ENCODE measurements at places on chromosomes 2 and 18. TPM values are rescaled to one million over a fixed set of nuclear protein-coding genes. Genes with fewer than 3 reads are reported as not detected.
A peak's percentile ranks its signal among the peaks of the same experiment; 100 is the strongest.

GRCh38 chr2:3107567-3107966 is 270.1 kb downstream of the EIPR1 start:
- peak; percentile 35 for DNase-seq

DNA sequence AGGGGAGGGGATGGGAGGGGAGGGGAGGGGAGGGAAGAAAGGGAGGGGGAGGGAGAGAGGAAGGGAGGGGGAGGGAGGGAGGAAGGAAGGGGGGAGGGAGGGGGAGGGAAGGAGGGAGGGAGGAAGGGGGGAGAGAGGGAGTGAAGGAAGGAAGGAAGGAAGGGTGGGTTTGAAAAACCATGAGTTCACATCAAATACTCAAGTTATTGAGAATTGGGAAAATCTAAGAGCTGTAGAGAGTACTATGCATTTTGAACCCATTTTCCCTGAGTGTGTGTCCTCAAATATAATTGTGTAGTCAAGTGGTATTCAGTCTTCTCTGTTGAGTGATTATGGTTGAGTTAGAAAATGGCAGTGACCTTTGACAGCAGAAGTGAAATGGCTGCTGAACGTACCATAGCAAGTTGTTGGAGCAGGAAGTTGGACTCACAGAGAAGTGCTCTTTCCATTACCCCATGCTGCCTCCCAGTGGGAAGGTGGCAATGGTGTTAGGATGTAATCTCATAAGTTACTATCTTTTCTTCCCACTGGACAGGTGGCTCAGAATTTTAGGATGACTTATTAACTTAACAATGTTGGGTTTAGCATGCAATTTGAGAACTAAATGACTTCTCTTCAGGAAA is 214.6 kb downstream of the SETBP1 start:
- no peak for DNase-seq

DNA sequence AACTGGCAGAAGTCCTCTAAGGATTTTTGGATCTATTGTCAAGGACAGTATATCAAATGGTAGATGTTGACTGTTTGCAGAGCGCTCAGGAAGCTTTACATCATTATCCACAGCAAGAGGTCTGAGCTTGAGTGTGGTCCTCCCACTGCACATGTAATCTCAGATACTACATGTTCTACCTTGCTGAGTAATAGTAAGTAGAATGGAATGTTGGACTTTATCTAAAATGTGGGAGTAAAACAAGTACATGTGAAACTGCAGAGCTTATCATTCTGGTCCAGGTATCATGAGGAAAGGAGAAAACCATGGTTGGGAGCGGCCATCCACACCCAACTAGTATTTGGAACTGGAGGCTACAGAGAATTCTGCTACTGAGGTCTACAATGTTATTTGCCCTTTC is 19.3 kb upstream of the CD28 start:
- DNase-seq = no peak

DNA sequence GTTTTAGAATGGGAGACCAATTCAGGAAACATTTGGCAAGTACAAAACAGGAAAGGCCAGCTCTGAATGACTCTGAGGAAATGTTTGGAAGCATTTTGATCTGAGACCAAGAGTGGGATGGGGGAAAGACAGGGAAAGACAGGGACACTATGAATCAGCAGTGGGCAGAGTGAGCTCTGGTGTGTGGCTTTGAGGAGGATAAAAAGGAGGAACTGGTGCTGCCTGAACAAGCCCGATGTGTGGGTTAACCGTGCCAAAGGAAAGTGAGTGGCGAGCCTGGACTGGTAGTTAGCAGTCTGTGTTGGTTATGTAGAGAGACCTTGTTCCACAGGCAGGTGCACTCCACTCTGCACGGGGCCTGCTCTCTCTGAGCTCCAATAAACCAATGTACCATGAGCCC is 5.3 kb downstream of the MFSD6 start:
- no peak for DNase-seq

DNA sequence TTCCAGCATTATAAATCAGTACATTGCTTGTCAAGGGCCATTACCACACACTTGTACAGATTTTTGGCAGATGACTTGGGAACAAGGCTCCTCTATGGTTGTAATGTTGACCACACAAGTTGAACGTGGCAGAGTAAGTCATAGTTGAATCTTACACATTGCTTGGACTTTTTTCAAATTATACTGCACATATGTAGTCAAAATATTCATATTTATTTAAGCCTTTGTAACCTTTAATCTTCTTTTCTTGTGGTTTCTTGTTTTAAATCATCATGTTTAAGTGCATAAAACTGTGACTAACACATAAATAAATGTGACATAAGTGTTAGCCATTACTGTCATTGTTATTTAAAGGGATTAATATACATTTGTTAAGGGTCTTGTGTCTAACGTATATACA is 52.1 kb upstream of the EPB41L5 start:
- DNase-seq = no peak

DNA sequence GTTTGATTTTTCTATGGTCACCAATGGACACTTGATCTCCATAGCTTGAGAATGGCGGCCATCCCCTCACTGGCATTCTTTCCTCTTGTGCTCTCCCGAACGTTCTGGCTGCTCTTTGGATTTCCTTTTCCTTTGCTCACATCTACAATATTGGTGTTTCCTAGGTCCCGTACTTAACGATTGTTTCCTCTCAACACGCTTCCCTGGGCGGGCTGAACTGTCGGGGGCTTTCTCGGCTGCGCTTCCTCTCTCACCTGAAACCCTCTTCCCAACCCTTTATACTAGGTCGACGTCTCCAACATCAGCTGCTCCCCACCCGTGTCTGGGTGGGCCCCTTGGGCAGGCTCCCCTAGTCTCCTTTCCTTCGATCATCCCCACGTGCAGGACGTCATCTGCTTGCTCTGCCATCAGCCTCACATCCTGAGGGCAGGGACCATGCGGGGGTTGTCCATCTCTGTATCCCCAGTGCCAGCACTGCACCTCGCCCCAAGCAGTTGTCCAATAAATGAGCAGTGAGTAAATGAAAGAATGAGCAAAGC is 634 bp upstream of the DIS3L2 start:
- DNase-seq = no peak

DNA sequence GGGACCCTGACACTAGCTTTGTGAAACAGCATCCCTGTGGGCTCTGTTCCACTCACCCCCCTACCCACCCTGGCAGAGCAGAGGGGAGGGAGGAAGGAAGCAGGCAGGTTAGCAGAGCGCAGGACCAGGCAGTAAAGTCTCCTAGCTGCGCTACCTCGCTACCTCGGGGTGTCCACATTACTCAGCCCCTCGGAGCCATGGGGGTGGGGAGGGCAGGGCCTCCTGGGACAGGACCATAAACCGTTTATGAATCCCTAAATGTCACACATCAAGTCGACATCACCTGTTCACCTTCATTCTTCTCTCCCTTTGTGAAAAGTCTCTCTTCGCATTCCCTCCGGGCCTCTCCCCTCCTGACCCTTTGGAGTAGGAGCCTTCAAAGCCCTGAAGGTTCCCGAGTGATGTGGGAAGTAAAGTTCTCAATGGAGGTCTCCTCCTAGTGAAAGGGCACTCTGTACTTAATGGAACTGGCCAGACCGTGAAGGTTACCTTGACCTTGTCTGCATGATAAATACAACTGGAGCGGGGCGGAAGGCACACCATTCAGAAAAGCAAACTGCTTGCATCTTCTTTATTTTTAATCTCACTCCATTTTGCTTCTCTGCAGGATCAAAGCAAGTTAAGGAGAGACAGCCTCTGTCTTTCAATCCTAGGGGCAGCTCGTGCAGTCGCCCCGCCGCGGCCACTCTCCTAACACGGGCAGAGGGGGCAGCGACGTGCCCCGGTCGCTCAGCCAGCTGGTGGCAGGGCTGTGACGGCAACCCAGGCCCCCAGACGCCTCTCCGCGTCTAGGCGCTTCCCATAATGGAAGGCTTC is 23.7 kb upstream of the SMAD7 start:
- no peak for DNase-seq

DNA sequence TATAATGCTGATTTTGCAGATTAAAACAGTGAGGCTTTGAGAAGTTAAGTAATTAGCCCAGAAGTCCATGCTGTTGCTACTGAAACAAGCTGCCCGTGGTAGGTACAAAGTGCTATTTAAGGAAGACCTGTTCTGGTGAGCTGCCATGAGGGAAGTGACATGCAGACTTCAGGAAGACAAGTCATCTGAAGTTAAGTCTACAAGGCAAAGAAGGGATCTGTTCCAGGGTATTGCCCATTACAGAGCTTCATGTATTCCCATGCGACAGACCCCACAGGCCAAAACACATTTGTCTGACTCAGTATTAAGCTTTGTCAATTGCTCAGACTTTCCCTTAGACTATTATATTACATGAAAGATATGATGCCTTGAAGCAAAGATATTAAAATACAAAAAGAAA is 520.8 kb downstream of the FBXO15 start:
- DNase-seq = no peak

DNA sequence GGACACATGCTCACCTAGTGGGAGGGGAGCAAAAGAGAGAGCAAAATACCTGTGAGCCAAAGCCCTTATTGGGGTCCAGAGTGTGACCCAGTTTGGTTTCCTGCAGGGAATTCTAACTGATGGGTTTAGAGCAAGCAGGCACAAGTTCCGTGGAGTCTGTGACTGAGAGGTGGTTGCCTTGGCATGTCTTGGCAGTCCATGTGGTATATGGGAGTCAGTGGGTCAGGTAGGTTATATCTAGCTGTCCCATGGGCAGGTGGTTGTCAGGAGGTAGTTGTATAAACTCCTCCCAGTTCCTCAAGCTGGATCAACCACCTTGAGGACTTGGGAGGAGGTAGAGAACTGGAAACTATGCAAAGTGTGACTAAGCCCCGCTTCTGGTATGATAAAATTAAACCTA is 452.8 kb upstream of the VWC2L start:
- DNase-seq = no peak

DNA sequence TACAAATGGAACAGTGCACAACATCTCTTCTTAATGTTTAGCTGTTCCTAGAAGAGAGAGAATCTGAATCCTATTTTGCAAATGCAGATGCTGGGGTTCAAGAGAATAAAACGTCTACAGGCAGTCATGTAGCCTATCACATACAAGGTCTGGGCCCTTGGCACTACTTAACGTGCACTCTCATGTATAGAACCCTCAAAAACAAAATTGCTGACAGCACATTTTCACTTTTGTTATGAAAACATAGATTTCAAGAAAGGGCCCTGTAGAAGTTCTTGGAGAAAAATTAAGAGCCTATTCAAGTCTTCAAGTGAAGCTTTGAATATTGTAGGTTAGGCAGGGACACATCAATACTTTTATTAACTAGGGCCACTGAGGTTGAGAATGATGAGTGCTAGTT is 504.3 kb upstream of the FAM98A start:
- no peak for DNase-seq

GRCh38 chr18:24488824-24489493 is 28.5 kb downstream of the HRH4 start:
- DNase-seq = peak; percentile 74

GRCh38 chr2:167875529-167875928 is 371.9 kb downstream of the STK39 start:
- no peak for DNase-seq

The ANKRD36 gene
- 1.5 TPM for polyA plus RNA-seq

The FRZB gene
- polyA plus RNA-seq = 21.3 TPM

The DSC3 gene
- not detected for polyA plus RNA-seq

The C2orf92 gene
- polyA plus RNA-seq = 3.3 TPM

The GBX2 gene
- polyA plus RNA-seq = not detected

The ASPRV1 gene
- 2.1 TPM for polyA plus RNA-seq

The IAH1 gene
- 97.0 TPM for polyA plus RNA-seq

All from kidney (tissue), 22 donors.